ENCODE measurements at places on chromosomes 16 and 17. TPM values are rescaled to one million over a fixed set of nuclear protein-coding genes. Genes with fewer than 3 reads are reported as not detected.

The ZNF423 gene
- total RNA-seq, result 12.3 TPM

GRCh38 chr16:389352-389751, 7.6 kb upstream of the PGAP6 start:
- DNase-seq, result no peak

The KREMEN2 gene
- total RNA-seq, result 0.48 TPM

The GP1BA gene
- 0.72 TPM for total RNA-seq
